NCI-H2081 treated with DMSO at 0.1 percent for 48 hours (cell line): ENCODE measurements at places on chromosomes 3 and 15.

- no peak for DNase-seq
These were observed 845.5 kb downstream of the ROBO2 start for GRCh38 chr3:77885381-77885780.

- no peak for DNase-seq
These were observed 9.1 kb upstream of the GNAI2 start for GRCh38 chr3:50226888-50227389.

DNA sequence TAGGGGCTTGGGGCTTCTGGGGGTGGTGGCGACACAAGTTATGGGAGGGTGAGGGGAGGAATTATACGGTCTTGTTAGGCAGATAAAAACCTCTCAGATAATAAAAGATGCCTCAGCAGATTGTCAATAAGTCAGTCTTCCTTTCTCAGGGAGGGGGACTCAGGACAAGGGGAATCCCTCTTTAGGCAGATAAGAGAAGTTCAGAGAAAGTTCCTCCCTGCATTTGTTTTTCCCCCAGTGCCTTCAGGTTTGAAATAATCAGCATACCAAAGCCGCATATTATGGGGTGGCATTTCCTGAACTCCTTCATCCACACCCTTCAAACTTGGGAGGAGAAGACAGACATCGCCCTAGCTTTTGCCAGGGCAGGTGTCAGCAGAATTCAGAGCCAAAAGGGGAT lies 8.5 kb downstream of the PPCDC start:
- no peak for DNase-seq

DNA sequence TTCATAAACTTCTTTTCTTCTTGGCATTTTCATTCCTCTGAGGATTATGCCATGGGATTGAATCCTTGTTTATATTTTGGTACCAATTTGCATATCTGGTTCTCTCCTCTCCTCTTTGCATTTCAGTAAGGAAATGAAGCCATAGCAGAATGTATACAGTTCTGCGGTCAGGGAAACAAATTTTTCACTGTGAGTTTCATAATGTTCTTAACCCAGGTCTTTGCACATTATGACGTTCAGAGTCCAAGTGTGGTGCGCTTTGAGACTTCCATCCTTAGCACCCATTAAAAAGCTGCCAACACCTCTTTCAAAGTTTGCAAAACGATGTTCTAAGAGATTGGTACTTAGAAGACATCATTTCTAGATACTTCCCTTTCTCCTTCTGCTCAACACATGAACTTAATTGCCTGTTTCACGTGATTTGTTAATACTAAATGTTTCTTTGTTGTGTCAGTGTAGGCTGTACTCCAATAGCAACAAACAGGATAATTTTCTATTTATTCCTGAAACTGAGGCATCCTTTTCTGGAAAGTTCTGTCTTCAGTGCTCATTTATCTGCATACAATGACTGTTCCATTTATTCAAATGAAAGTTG lies 953.1 kb upstream of the NR2F2 start:
- no peak for DNase-seq

GRCh38 chr3:27487383-27487782 lies 3.2 kb upstream of the SLC4A7 start:
- no peak for DNase-seq

GRCh38 chr15:50192926-50193620 lies 11.1 kb downstream of the SLC27A2 start:
- DNase-seq, result no peak

GRCh38 chr3:178900029-178900646 lies 171.5 kb downstream of the ZMAT3 start:
- DNase-seq, result peak; percentile 100

- DNase-seq, result no peak
These were observed 8.2 kb downstream of the ANKRD34C start for GRCh38 chr15:79290642-79291275.

DNA sequence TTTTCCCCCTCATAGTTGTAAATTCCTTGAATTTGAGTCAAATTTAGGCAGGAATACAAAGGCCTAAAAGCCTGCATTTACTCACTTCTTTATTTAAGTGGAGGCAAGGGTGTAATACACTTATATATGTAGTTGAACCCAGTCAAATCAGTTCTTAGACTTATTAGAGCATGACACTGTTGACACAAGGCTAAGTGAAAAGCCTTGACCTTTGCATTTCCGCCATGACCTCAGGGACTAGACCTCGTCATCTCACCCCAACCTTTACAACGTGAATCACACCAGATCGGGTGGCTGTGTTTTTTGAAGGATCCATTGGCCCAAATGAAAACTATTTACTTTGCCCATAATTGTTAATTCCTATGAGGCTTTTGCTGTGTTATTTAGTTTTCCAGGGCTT lies 774.4 kb downstream of the ROBO1 start:
- no peak for DNase-seq

DNA sequence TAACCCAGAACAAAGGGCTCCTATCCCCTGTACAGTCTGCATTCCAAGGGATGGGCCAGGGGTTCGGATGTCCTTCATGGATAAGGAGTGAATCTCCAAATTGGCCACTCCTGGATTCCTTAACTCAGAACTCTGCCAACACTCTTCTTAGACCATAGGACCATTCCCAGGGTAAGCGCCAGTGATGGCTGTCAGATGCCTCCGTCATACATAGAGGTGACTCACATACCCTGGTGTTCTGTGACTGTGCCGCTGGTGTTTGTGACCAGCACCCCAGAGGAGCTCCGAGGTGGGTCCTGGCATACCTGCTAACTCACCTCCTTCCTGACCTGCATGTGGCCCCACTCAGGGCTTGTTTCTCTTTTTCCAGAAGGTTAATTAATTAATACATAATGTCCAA lies 134.7 kb downstream of the KLF13 start:
- DNase-seq, result no peak

- DNase-seq, result no peak
These were observed 6.7 kb downstream of the P2RY12 start for GRCh38 chr3:151377768-151378385.

DNA sequence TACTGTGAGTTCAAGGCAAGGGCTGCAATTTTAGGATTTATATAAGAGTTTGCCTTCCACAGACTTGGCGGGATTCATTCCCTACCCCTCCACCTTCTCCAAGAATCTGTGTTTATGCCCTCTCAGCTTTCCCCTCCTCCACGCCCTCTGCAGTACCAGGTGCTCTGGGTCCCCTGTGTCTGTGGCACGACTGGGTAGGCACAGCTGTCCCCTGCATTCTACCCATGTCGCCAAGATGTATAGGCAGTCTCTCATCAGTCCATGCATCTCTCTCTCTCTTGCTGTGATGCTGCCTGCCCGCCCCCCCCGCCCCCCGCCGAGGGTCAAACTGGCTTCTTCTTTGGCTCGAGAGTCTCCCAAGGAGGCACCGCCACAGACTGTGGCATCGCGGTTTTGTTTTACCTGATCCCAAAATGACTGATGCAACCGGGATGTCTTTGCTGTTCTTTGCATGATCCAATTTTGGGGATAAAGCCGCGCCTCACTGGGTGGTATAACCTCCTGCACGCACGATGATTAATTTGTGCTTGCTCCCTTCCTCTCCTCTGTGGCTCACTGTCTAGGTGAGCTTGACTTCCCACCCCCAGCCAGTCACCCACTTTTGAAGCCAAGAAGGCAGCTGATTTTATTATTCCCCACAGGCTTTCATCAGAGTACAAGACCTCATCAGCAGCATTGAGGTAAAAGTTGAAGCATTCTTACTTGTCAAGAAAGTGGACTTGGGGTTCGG lies 43.7 kb downstream of the EFCAB12 start:
- DNase-seq, result no peak

GRCh38 chr3:52561028-52561747 lies 24.8 kb downstream of the UQCC5 start:
- DNase-seq, result no peak

DNA sequence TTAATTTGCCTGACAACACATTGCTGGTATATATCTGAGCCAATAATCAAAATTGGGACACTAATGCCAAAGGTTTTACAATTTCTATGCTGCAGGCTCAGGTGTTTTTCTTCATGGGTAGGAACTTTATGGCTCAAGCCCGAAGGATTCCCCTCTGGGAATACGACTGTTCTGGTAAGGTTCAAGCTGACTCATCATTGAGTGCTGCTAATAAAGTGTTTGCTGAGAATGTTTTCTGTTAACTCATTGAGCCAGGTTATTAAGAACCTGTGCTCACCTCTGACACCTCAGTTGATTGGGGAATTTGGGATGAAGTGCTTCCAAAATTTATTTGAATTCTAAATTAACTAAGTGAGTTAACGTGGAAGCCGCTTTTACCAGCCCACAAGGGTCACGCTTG lies 135.8 kb upstream of the CTDSPL start:
- DNase-seq, result no peak

- no peak for DNase-seq
These were observed 74.6 kb upstream of the PSMD6 start for GRCh38 chr3:64097920-64098319.

DNA sequence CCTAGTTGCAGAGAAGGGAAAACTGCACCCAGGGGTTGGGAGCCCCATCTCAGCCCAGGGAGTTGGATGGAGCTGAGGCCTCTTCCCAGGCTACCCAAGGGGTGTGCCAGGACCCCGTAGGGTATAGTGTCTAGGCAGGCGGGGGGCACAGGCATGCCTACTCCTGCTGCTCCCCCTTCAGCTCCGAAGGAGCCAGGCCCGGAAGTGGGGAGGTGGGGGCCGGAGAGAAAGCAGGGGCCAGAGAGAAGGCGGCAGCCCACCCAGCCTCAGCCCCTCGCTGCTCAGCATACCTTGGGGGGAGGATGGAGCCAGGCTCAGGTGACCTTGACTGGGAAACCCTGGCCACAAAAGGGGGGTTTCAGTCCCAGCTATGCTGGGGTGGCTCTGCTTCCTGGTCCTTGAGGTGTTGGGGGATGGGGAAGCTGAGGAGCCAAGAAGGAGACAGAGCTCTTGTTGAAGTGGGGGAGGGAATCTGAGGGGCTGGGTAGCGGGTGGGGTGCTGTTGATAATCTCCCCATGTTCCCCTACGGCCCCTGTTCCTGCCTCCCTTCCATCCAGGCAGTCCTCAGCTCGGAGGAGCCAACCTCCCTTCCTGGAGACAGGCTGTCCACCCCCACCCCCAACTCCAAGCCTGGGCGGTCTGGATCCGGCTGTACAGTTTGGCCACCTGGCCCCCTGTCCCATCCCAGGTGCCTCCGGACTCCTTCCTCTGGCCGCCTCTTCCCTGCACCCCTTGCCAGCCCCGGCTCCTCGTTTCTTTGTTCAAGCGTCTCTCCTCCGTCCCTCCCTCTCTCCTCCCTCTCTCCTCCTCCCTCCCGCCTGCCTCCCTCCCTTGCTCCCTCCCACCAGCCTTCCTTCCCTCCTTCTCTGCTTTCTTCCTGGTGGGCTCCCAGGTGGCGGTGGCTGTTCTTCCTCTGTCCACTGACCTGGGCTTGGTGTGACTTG lies 1.7 kb downstream of the SEMA3F start:
- no peak for DNase-seq

- DNase-seq, result no peak
These were observed 180.5 kb downstream of the TAFA4 start for GRCh38 chr3:68751888-68752287.

GRCh38 chr3:181567311-181568075 lies 144.2 kb upstream of the SOX2 start:
- no peak for DNase-seq

GRCh38 chr3:196124608-196125007 lies 42.7 kb upstream of the TFRC start:
- DNase-seq, result no peak

GRCh38 chr3:23537101-23537551 lies 268.6 kb upstream of the UBE2E1 start:
- no peak for DNase-seq

- no peak for DNase-seq
These were observed 160.8 kb downstream of the SATB1 start for GRCh38 chr3:18264361-18264760.

- DNase-seq, result peak; percentile 88
These were observed 87.6 kb upstream of the SOX2 start for GRCh38 chr3:181623924-181624694.

- DNase-seq, result no peak
These were observed 200.5 kb downstream of the GOLGA6L6 start for GRCh38 chr15:20340931-20341661.
